Calu3 (cell line): ENCODE measurements at places on chromosomes 3 and 15.

DNA sequence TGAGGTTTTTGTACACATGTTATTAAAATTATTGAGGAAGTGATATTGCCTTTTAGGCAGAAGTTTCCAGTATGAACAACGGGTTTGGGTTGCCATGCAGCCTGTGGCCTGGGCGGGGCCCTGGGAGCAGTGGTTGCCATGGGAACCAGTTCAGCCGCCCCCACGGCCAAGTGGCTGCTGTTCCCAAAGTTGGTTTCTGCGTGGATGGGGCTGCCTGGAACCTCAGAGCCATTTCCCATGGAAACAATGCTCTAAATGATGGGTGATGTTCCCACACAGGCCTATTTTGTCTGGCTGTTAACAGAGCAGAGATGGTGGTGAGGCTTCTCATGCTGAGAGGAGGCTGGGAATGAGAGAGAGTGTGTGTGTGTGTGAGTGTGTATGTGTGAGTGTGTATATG is 19.5 kb downstream of the MRAS start:
- peak; percentile 34 for DNase-seq

DNA sequence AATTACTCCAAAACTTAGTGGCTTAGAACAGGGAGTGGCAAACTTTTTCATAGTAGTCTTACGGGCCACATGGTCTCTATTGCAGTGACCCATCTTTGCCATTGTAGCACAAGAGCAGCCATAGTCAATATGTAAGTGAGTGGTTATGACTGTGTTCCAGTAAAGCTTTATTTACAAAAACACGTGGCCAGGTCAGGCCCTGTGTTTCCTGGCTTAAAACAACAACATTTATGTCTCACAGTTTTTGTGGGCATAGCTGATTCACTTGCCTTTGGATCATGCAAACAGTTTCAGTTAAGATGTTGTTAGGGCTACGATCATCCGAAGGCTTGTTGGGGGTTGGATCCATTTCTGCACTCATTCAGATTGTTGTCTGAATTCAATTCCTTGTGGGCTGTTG is 103.8 kb downstream of the CHCHD6 start:
- no peak for DNase-seq

DNA sequence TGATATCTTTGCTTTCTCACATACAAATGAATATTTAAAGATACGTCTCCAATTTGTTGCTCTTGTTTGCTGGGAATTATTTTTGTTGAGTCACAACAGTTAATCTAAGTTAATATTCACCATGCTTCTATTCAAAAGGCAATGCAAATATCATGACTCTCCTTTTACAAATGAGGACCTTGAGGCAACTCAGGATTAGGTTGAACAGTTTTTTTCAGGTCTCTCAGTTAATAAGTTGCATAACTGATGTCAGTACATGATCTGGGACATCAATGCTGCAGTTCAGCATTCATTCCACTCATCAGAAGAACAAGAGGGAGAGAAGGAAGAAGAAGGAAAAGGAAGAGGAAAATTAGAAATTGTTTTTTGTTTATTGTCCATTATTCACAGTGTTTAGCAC is 781 bp upstream of the NAALADL2 start:
- peak; percentile 25 for DNase-seq

- no peak for DNase-seq
Measured at GRCh38 chr3:186509423-186509822, 34.8 kb downstream of the CRYGS start.

DNA sequence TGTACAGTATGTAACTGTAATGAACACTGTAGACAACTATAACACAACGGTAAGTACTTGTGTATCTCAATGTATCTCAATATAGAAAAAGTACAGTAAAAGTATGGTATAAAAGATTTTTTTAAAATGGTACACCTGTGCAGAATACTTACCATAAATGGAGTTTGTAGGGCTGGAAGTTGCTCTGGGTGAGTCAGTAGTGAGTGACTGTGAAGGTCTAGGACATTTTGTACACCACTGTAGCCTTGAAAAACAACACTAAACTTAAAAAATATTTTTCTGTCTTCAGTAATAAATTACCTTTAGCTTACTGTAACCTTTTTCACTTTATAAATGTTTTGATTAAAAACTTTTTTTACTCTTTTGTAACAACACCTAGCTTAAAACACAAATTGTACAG is 142.9 kb downstream of the ATG7 start:
- DNase-seq = no peak

GRCh38 chr15:61095804-61096506 is 133.1 kb downstream of the RORA start:
- DNase-seq = no peak

- DNase-seq = no peak
Measured at GRCh38 chr3:81829937-81830336, 68.5 kb upstream of the GBE1 start.

DNA sequence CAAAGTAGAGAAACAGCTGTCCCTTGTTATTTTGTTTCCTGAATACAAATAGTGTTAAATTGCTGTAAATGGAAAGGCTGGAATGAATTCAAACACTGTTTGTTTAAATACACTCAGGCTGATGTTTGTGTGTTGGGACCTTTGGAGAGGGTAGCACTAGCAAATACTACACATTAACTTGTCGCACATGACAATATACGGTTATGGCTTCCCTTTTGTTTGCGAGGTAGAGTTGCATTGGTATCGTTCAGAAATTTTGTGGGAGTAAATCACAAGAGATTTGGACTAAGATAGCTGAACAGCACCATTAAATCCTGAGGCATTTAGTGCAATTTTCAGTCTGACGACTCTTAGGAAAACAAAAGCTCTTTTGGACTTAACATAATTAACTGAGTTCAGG is 213.0 kb upstream of the ROBO2 start:
- DNase-seq = no peak

DNA sequence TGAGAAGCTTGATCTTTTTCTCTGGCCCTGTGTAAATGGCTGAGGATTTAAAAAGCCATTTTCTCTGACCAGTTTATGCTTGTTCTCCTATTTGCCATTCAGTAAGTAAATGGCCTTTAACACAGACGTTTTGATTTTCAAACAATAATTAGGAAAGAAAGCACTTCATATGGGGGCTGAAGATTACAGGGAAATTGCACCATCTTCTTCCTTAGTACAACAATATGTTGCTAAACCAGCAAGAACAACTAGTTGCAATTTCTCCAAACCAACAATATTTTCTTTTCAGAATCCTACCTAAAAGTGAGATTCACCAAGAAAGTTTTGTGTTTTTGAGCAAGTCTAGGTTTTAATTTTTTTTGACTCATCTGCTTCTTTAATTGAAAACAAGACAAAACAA is 80.5 kb upstream of the CCNL1 start:
- no peak for DNase-seq

DNA sequence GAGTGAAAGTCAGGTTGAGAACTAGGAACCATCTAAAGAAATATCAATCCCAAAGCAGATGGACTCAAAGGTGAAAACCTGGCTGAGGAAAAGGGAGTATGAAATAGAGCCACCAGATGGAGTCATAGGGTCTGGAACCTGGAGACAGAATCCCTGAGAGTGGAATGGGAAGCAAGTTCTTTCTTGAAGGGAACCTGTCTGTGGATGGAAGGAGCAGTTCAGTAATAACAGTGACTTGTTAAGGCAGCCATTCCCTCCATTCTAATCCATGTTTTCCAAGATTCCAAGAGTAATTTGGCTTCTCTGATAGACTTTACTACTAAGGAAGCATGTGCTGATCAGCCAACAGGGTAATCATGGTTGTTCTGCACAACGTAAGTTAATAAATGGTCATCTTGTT is 22.5 kb upstream of the AQP9 start:
- DNase-seq = no peak

DNA sequence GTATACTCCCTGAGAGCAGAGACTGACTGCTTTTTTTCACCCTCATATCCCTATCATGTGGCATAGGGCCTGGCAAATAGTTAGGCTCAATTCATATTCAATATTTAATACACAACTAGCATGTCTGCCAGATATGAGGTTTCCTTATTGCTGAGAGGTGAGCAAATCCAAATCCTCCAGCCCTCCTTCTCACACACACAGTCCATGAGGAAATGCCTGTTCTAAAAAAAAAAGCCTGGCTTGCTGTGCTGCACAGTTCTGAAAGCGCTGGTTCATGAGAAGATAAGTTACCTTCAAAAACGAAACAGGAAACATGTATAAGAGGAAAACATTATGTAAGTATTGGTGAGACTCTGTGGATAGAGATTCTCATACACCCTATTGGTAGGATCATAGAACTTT is 15.5 kb upstream of the ACAP2 start:
- DNase-seq = no peak

DNA sequence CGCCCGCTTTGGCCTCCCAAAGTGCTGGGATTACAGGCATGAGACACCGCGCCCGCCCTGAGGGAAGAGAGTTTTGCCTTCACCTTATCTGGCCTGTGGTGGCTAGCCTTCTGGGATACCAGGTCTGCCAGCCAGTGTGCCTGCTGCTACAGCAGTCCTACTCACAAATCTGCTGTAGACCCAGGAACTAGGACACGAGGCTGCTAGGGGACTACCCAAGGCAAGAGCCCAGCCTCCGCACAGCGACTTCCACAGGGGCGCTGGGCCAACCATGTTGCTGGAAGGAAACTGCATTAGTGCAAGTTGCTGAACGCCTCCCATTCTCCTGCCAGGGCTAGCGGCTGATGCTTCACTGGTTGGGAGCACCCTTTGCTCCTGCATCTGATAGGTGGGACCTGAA is 53.7 kb downstream of the DHX30 start:
- no peak for DNase-seq

GRCh38 chr3:129555616-129556357 is 12.8 kb downstream of the H1-8 start:
- DNase-seq = no peak

GRCh38 chr15:100794008-100794407 is 85.6 kb upstream of the ALDH1A3 start:
- no peak for DNase-seq

- DNase-seq = no peak
Measured at GRCh38 chr15:90697175-90697574, 20.0 kb upstream of the BLM start.

DNA sequence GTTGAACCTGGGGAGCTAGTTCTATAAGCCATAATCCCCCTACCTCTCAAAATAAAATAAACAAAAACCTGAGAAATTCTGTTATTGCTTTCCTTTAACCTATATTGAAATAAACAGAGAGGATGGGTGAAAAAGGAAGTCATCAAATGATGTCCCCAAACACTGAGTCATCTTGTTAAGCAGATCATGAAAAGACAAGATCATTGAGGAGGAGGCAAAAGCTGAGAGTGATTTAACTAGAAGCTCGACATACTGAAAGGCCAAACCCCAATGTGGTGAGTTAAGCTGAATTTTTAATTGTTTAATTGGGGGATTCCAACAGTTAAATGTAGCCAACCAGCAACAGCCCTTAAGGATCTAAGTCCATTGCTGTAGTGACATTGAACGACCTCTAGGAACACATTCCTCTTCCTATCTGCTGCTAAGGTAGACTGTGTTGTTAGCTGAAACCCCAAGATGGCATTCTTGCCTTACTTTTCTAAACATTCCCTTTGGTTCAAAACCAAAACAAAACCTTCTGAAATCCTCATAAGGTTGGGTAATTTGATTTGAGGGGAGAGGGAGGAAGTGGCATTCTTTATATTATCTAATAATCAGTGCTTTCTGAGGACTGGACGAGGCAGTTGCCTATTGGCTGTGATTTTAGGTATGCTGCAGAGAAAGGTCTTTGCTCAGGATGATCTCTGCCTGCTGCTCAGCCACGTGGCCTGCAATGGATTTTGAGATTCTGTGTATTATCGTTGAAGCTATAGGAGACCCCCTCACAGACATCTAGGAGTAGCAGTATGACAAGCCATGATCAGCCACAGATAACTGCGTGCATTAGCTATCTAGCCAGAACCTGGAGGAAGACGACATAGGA is 62.7 kb upstream of the BNIP2 start:
- DNase-seq = no peak

GRCh38 chr3:51385621-51386091 is 565 bp downstream of the MANF start:
- no peak for DNase-seq

DNA sequence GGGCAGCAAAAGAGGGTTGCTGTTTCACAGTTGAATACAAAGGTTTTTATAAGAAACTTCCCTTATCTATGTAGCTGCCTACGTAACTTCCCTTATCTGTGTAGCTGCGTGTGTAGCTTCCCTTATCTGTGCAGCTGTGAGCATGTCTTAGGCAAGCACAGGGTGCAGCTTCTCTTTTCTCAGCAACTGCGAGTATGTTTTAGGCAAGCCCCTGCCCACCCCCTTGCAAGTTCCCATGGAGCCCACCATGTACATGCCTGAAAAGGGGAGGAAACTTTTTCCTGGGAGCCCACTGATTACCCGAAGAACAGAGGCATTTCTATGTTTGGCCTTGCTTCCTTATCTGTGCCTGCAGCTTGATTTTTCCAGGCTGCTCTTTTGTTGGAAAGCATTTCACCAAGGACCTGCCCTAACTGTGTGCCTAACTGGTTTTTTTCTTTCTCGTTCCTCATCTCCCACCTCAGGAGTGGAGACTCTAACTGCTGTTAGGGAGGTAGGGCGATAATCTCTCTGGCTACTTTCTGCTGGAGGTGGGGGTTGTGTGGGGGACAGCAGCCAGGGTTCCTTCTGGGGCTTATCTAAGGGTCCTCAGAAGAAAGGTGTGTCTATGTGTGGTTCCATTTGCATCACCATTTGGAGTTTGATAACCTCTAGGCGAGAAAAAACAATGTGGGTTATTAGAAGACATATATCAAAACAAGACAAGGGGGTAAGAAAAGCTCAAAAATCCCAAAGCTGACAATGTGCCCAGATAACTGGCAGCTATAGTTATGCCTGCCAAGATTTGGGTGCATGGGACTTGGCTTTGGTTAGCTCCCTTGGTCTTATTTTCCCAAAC is 26.0 kb downstream of the SORD start:
- DNase-seq = no peak

DNA sequence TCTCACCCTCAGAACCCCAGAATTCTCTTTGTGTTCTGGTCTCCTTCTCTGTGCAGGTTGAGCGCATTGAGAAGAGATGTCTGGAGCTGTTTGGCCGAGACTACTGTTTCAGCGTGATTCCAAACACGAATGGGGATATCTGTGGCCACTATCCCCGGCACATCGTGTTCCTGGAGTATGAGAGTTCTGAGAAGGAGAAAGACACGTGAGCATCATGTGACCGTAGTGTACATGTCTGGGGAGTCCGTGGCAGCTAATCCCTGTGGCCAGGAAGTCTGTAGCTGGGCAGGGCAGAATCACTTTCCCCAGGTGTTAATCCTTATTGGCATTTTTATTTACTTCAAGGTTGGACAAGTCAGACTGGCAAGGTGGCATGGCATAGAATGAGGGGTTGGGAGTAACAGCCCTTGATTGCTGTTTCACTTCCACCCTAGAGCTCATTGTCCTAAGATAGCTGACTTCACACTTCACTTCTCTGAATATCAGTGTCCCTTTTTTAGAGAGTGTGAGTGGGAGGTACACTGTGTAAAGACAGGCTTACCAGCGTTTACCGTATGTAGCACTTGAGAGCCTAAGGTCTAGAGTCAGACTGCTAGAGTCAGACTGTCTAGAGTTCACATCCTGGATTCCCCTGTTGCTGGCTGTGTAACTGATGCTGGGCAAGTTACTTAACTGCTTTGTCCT is 4.4 kb downstream of the MTMR14 start:
- no peak for DNase-seq

- DNase-seq = no peak
Measured at GRCh38 chr3:148903941-148904340, 38.8 kb downstream of the CPA3 start.

GRCh38 chr3:39990532-39990931 is 181.1 kb downstream of the MYRIP start:
- peak; percentile 36 for DNase-seq

- DNase-seq = peak; percentile 97
Measured at GRCh38 chr3:157130467-157131251, 29.3 kb downstream of the CCNL1 start.

- no peak for DNase-seq
Measured at GRCh38 chr15:25774871-25775270, 88.3 kb downstream of the ATP10A start.

- no peak for DNase-seq
Measured at GRCh38 chr3:146757759-146758158, 152.6 kb upstream of the PLSCR5 start.
